Substantia nigra (tissue), 51 donors: ENCODE measurements at places on chromosomes 4 and X.

DNA sequence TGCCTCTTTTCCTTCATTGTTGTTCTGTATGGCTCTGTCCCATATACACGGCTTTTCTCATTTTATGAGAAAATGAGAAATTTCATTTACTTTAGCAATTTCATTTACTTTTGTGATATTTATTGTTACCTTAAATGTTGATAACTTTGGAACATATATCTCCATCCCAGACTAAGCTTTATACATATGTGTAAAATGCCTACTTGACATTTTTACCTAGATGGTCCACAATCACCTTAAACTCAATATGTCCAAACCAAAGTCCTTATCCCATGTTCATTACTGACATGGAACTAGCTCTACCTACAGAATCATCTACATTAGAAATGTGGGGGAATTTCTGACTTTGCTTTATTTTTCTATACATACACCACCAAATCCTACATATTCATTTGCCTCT is 590.5 kb upstream of the CT83 start:
- no peak for DNase-seq

GRCh38 chr4:2337896-2338295 is 76.0 kb upstream of the MXD4 start:
- DNase-seq = no peak

- DNase-seq = no peak
These were observed 65.5 kb downstream of the CRMP1 start for GRCh38 chr4:5827108-5828004.

DNA sequence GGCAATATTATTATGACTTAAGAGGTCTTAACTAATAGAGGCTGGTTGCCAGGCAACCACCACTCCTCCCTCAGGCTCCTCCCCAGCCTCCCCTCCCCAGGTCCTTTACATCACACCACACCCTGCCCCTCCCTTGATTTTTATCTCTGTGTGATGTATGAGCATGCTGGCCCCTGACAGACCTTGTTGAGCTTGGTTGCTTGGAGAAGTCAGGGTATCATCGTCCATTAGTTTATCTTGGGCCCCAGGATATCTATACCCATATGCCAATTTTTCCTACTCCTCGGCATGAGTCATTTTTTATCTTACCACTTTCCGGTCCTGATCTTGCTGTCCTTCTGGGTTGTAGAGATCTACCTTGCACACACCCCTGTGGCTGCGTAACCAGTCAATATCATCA is 2.5 kb downstream of the AKAP4 start:
- DNase-seq = no peak

GRCh38 chr4:95165926-95166524 is 382.7 kb downstream of the UNC5C start:
- peak; percentile 22 for DNase-seq

GRCh38 chr4:10018818-10019461 is 2.4 kb downstream of the SLC2A9 start:
- peak; percentile 81 for DNase-seq

GRCh38 chr4:47187608-47188007 is 156.2 kb downstream of the GABRB1 start:
- DNase-seq = no peak

DNA sequence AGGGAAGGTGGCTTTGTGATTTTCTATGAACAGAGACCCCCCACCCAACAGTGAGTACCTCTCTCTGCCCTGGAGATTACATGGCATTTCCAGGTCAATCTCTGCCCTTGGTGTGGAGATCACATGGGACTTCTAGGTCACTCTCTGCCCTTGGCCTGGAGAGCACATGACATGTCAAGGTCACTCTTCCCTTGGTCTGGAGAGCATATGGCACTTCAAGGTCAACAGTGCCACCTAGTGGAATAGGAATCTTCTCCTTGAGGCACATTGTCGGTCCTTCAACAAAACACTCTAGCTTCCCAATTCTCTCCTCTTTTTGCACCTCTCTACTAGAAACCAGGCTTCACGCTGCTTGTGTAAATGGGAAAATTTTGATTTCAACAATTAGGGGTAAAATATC is 66.2 kb upstream of the TACR3 start:
- DNase-seq = no peak

- DNase-seq = no peak
These were observed 6.5 kb downstream of the CRLF2 start for GRCh38 chrX:1205681-1206611.

- no peak for DNase-seq
These were observed 47.8 kb downstream of the ELF2 start for GRCh38 chr4:139129206-139129605.

DNA sequence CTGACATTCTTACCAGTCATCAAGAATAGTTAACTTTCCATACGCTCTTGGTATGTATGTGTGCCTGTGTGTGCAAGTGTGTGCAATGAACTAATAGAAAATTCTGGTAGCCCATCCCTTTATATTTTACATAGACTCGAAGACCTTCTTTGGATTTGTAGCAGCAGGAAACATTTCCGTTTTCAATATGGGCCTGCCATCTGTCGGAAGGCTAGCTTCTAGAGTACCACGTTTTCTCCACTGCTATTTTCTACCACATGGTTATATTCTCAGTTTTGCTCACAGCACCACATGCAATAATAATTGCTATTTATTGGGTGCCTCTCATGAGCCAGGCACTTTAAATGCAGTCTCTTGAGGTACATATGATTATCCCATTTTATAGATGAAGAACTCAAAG is 47.9 kb upstream of the PTCHD1 start:
- DNase-seq = no peak

DNA sequence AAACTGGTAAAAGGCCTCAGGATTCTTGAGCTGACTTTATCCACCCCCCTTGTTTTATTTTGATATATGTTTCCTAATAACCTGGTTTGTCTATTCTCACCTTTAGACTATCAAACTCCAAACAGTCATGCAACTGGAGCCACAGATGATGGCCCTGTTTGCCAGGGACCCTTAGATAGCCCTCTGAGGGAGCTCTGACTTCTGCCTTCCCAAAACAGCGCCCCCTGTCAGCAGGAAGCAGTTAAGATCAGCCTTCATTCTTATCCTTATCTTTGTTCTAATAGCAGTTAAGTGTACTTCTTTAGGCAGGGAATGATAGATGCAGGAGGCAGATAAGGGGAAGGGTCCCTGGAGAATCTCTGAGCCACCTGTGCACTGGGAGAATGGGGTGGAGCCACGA is 27.5 kb upstream of the CXCL13 start:
- no peak for DNase-seq

GRCh38 chrX:35076061-35076460 is 133.5 kb downstream of the FAM47B start:
- no peak for DNase-seq

DNA sequence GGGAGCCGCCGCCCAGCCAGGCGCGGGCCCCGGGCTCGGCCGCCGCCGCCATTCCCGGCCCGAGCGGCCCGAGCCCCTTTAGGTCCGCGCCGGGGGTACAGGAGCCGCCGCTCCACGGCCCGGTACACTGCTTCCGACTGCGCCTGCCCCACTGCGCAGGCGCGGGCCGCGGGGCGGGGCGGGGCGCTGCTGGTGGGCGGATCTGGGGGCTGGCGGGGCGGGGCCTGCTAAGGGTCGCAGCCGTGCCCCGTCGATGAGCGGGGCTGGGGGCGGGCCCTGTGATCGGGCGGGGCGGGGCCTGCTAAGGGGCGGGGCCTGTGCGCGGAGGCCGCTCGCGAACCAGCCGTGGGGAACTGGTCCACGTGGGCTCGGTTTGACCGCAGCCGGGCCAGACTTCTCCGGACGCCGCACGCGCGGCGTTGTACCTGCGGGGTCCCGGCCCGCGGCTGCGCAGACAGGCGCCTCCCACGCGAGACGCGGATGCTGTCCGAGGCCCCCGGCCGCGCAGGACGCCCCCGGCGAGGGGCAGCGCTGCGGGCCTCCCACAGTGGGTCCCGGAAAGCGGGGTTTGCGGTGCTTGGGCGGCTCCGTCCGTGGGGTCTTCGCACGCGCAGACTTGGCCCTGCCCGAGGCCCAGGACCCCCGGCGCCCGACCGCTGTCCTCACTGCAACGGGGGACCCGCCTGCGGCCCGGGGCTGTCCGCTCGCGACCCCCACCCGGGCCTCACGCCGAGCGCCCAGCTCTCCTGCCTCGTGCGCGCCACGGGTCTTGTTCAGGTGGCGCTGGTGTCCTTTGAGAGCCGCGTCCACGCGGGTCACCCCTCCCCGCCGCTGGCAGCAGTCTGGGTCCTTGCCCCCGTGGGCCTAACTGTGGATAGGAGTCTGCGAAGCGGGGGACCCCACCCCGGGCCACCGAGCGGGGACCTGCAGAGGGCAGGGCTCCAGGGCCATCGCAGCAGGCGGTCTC is at the start of gene DGKQ:
Gene DGKQ, minus strand, starts transcription at position 139 of the 967 bp plus-strand sequence. Its CDS starts 87 bp downstream, at position 52.
- DNase-seq = peak; percentile 67

DNA sequence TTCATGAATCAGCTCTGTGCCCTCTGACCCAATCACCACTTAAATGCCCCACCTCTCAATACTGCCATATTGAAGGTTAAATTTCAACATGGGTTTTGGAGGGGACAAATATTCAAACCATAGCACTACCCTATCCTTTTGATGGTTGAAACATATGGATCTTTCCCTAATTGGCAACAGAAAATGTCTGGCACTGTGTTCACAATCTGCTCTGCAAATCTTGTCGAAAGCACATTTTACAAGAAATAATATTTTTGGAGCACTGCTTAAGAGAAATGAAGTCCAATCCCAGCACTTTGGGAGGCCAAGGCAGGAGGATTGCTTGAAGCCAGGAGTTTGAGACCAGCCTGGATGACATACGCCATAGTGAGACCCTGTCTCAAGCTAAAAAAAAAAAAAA is 130.6 kb upstream of the FAM9C start:
- DNase-seq = no peak

- no peak for DNase-seq
These were observed 94.4 kb downstream of the UGT8 start for GRCh38 chr4:114692958-114693357.

GRCh38 chr4:83315341-83315870 is 19.2 kb downstream of the HPSE start:
- no peak for DNase-seq

DNA sequence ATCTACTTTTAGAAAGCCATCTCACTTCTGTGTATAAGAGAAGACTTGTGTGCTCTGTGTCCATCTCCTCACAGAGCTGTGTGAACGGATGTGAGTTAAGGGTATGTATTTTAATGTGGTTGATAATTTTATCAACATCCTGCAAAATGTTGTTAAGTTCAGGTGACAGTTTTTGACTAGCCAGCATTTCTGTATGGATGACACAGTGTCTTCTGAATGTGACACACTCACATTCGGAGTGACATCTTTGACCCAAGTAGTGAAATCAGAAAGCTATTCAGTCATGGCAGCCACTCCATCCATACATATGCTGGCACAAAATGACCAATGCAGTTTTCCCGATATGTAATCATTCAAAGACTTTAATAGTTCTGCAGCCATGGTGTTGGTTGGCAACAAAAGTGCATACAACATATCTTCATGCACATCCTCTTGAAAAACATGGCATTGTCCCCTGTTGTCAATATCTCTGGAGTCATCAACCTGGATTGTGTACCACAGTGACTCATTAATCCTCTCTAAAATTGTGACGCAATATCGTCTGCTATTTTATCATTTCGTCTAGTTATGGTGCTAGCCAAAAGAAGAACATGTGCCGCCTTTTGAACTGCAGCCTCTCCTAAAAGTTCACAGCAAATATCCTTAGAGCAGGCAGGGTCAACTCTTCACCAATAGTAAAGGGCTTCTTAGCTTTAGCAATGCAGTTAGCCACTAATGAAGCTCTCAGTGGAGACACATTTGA is 6.8 kb upstream of the FGF2 start:
- DNase-seq = no peak

DNA sequence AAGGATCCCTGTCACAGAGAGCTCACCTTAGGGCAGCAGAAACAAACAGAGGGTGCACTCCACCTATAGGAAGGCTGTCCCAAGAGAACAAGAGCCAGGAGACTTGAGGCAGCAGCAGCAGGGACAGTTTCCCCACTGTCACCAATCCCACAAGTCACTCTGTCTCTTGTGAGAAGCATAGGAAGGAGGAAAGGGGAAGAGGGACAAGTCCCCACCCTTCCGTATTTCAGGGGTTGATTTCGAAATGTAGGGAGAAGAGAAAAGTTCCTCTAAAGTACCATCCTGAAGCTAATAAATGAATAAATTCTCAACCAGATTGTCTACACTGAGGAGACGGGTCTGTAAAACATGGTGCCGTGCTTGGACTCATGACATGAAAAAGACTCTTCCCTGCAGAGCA is 9.5 kb upstream of the TLR8 start:
- no peak for DNase-seq

DNA sequence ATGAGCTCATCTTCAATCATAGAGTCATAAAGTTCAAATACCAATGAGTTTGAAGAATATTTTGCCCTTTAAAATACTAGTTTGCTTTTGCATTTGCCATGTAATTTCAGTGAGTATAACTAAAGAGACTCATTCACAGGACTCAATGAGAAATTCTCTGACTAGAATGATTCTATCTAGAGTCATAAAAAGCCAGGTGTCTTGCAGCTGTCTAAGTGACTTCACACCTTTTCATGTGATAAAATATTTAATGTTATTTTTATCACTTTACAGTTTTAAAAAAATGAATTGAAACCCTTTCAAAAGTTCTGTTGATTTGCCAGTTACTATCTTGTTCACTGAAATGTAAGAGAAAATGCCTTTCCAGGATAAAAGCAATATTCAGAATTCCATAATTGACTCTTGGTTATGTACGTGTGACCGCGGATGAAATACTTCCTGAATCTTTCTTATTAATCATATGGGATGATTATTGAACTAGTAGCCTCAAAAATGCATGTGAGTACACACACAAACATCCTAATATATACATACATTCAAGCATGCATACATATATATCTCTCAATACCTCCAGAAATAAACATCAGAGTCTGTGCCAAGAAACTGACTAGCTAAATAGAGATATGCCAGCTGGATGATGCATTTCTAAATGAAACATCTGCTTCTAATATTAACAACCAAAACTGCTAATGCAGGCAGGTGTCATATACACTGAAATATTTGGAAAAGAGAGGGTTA is 87.0 kb downstream of the GABRB1 start:
- no peak for DNase-seq

GRCh38 chr4:158895797-158896576 is 127.2 kb downstream of the FNIP2 start:
- no peak for DNase-seq

GRCh38 chrX:108186811-108187210 is 95.2 kb downstream of the ATG4A start:
- DNase-seq = no peak

- no peak for DNase-seq
These were observed 160.3 kb upstream of the RASGEF1B start for GRCh38 chr4:81631958-81632441.

- no peak for DNase-seq
These were observed 735.1 kb downstream of the STIM2 start for GRCh38 chr4:27595571-27596360.

DNA sequence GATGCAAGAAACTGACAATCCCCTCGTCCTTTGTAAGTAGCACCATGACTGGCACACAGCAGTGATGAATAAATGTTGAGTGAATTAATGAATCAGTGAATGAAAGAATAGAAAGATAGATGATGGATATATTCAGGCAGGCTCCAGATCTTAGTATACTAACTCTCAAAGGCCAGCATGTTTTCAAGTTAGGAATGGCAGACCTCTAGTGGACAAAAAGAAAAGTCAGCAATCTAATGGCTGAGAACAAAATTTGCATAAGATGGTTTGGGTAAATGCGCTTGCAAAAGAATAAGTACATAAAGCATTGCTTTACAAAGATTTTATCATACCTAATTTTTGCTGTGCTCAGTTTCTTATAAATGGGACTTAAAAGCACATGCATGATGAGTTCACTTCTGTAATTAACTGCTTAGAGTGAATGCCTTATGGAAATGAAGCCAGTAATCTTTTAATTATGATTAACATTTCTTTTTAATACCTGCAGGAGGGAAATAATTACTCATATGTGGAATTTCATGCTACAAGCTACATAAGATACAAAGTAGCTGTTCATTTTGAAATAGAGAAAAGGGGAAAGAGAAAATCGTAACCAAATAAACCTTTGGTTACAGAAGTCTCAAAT is 126.9 kb upstream of the GPRIN3 start:
- no peak for DNase-seq
